ENCODE measurements at places on chromosomes 6 and 20.

DNA sequence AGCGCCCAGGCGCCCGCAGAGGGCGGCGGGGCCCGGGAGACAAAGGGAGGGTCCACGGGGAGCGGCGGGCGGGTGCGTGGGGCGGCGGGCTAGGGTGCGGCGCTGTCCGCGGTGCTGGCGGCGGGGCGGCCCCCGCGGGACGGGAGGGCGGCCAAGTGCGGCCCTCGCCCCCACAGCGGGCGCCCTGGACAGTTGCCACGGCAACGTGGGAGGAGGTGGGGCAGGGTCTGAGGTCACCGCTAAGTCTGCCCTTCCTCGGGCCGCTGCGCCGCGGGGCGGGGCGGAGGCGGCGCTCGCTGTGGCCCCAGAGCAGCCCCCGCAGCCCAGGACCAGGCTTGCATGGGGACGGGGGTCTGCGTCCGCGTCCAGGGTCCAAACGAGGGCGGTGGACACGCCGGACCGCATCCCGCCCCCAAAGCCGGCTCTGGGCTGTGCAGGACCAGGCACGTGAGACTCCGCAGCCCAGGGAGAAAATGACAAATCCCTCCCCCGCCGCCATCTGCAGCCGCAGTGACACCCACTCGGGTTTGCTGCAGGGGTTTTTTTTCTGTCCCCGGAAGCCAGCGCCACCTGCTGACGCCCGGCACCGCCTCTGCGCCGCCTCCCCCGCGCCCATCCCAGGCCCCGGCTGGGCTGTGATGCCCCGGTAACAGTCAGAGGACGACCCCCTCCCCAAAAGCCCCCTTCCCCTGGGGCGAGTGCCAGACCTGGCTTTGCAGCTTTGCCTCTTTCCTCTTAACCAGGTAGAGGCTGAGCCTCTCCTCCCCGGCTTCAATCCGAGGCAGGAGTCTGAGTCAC is 36.8 kb downstream of the YTHDF1 start:
- DNase-seq = peak; percentile 71

DNA sequence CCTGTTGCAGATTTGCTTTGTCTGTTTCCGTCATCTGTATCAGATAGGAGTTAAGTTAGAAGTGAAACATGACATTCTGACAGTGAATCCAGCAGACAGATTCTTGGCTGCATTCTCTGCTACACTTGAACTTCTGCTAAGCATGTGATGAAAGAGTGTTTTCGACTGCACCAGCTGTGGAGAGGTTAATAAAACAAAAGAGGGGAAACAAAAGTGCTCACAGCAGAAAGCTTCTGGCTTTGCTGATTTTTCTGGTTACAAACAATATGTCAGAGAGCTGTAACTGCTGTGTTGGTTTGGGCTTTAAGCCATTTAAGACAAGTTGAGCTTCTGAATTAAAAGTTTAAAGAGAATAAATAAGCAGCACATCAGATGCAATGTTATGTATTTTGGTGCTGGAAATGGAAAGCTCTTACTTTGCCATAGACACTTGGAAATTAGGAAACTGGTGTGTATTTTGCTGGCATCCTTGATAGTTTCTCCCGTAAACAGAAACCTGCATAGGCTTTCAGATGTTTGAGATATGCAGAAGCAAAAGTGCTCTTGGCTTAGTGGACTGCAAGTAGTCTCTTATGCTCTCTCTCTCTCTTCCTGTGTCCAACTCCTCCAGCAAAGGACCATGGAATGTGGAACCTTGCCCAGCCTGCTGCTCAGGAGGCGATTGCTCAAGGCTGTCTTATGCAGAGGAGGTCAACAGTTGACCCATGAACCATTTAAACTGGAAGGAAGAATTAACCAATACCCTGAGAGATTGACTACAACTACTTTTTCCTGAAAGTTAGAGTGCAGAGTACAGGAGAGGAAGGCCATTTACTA is 104.9 kb downstream of the RPS12 start:
- no peak for DNase-seq

DNA sequence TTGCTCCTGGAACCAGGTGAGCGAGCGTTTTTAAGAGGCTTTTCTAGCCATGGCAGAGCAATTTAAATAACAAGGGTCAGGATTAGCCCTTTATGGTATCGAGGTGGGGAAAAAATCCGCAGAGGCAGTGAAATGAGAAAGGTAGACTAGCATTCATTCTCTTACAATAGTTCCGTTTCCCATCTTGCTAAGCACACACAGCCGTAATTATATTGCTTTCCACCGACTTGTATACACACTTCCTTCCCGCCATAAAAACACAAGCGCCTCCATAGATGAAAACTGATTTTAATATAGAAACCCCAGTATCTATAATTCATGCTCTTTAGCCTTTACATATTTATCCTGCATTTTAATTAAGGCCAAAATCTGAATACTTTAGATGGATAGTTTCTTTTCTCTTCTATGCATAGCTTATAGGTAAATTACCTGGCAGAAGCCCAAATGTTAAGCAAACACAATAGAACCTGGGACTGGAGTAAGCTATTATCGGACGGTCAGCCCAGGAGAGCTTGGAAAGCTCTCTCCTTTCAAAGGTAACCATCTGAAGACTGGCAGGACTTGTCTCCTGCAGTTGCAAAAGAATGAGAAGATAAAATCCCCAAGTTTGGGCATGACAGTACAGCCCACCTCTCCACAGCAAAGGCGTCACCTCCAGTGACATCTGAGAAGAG is 90.9 kb upstream of the MC3R start:
- no peak for DNase-seq

DNA sequence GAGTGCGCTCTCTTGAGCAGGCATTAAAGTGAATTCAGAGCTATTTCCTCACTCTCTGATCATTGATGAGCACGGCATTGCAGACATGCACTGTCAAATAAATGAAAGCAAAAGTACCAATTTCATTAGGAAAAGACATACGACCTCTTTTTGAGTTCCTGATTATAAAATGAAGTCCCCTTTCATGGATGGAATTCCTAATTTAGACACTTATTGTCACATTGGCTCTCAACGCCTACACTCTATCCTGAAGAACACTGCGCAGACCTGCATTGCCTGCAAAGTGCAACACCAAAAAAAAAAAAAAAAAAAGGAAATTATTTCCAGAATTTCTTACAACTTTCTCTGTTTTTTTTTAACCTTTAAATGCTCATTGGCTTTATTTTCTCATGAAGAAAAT is 1.6 kb downstream of the ADGRB3 start:
- no peak for DNase-seq

- DNase-seq = no peak
These were observed 371.1 kb downstream of the DHX35 start for GRCh38 chr20:39333211-39333610.

GRCh38 chr20:19427913-19428312 is 215.5 kb downstream of the SLC24A3 start:
- no peak for DNase-seq

All from stimulated activated CD8-positive, alpha-beta memory T cell treated with anti-CD3 and anti-CD28 coated beads, Interleukin-4, amount 100 ng/mL, for 4 hours (primary cell).